ENCODE measurements at places on chromosomes 3 and 15.
A peak's percentile ranks its signal among the peaks of the same experiment; 100 is the strongest.

DNA sequence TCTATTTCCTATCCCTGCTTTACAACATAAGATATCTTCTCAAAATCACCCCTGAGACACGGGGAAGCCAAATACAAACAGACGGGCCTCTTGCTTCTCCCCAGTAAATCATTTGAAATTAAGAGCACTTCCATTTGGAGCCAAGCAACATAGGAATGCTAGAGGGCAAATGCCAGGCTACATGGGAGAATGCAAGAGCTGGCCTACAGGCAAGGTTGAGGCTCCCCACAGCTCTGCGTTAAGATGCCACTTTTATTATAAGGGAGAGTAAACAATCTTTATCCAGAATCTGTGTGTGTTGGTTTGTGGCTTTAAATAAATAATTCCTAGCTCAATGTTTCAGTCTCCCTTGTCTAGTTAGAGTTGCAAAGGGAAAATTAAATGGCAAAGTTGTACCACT lies 305.1 kb upstream of the KCNH8 start:
- DNase-seq = no peak

- no peak for DNase-seq
Observed at GRCh38 chr3:52230889-52231499, 5.5 kb upstream of the TLR9 start.

- no peak for DNase-seq
Observed at GRCh38 chr15:69592954-69593353, 140.3 kb downstream of the RPLP1 start.

DNA sequence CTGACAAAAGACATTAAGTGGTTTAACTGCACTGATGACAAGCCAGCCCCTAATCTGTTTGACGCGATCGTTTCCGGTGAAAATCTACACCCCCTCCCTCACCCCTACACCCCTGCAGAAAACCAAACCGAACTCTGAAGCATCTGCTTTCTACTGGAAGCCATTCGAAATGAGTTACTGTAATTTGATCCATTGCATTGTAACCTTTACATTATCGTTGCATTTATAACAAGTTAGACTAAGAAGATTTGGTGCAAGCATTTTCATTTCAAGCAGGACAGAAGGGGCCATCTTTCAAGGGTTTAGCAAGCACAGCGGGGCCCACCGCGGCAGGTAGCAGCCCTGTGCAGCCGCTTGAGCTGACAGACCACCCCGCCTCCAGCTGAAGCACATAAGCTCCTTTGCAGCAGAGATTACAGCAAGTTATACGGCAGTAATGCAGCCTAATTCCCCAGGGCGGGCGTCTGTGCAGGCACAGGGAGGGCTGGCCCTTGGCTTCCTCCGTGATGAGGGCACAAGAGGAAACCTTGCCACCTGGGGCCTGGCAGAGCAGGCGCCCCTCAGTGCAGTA lies 79.3 kb downstream of the CHSY1 start:
- DNase-seq = no peak

DNA sequence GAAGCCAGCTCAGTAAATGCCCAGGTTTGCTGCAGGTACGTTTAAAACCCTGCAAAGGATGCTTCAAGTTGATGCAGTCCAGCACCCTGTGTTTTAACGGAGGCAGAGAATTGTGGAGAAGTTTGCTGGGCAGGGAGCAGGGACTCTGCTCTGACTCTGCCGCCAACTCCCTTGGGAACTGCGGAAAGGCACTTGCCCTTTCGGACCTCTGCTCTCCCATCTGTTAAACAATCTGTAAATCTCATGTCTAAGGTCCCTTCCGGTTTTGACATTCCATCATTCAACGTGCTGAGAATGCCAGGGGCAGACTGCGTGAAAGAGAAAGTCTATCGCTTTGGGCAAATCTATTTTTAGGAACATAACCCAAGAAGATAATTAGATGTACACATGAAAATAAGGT lies 184.5 kb downstream of the OPA1 start:
- DNase-seq = no peak

DNA sequence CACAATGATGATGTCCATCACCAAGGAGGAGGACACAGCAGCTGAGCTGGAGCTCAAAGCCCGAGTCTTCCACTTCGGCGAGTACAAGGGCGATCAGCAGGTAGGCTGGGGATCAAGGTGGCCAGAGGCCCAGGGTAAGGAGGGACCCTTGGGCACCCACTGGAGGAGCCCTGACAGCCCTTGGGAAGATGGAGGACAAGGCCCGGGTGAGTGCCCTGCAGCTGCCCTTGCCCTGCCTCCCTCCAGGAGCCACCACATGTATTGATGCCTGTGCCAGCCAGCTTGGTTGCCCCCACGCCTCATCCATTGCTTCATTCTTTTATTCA lies 38.4 kb downstream of the CFAP100 start:
- no peak for DNase-seq

DNA sequence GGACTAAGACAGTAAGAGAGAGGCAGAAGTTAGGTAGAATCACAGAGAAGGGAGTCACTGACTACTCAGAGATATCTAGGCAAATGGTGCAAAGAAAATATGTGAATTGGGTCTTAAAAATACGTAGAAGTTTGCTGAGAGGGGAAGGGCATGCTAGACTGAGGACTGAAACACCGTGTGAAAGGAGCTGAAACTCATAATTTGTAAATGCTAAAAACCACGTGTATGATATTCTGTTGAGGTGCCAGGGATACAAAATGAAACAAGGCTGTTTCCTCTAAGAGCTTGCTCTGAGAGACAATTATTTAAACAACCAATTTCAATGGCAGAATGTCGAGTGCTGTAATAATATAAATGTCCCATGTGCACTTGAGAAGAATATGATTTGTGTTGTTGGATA lies 47.2 kb downstream of the NCK1 start:
- DNase-seq = no peak

DNA sequence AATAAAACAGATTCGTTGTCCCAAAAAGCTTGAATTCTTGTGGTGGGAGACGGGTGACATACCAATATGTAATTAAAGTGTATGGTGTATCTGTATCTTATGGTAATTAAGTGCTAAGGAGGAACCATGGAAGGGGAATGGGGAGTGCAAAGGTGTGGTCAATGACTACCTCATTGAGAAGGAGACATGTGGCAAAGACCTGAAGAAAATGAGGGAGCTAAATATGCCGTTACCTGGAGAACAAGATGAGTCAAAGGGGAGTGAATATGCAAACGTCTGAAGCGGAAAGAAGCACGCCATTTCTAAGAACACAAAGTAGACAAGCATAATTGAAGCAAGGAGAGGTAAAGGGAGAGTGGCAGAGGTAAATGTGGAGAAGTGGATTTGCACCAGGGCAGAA lies 115.7 kb downstream of the SI start:
- DNase-seq = no peak

GRCh38 chr3:119240591-119241434 lies at the start of gene B4GALT4:
Gene B4GALT4 (minus strand): TSS chr3:119240878. CDS start chr3:119230099, 10,779 bp downstream.
- no peak for DNase-seq

DNA sequence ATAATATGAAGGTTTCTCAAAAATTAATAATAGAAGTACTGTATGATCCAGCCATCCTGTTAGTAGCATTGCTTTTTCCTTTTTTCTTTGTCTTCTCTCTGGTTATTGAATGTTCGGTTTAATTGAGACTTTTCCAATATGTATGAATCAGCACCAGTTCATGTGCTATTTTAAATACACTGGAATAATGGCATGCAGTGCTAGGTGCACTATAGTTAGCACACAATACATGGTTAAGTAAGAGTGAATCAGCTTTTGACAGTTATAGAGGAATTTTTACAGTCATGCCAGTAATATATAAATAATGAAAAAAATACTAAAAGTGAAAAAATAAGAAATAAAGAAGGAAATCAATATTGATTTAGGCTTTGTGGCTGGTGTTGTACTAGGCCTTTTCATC lies 113.8 kb upstream of the STRIT1 start:
- no peak for DNase-seq

GRCh38 chr3:32821686-32822296 lies 4.0 kb downstream of the TRIM71 start:
- no peak for DNase-seq

DNA sequence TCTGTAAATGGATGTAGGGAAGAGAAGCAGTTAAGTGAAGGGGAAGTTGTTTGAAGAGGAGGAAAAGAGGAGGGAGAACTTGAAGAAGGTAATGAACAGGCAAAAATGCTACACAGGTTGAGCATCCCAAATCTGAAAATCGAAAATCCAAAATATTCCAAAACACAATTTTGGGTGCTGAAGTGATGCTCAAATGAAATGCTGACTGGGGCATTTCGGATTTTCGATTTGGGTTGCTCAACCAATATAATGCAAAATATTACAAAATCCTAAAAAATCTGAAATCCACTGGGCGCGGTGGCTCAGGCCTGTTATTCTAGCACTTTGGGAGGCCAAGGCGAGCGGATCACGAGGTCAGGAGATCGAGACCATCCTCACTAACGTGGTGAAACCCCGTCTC lies 61.9 kb upstream of the CDAN1 start:
- DNase-seq = no peak

- no peak for DNase-seq
Observed at GRCh38 chr3:100274361-100274760, 13.6 kb downstream of the TBC1D23 start.

- no peak for DNase-seq
Observed at GRCh38 chr3:184443831-184444230, 64.0 kb downstream of the CHRD start.

DNA sequence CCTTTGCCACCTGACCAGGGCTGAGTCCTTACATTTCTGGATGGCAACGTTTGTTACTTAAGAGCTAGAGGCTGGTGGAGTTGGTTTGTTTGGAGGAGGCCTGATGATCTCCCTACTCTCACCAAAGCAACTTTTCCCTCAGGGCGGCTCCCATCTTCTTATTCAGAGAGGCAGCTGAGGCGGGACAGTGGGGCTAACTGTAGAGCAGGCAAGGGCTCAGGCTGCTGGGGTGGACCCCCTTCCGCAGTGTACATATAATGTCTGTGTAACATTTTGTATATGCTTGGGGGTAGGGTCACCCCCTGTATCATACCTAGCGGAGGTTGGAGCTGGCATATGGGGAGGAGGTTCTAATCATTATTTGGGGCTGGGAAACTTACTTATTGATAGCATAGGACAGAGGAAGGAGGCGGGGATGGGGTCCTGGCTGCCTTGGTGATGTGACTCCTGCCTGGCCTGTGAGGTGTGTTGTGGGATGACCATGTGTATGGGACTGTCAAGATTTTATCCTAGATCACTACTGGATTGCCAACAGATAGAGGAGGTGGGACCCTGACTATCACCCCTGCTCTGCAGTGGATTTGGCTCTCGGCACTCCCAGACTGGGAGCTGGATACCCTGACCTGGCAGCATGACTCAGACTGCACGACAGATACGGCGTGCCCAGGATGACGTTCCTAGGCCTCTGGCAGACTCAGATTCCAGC lies 52.5 kb upstream of the UBE2Q2 start:
- no peak for DNase-seq

GRCh38 chr3:184234671-184235380 lies 5.4 kb downstream of the VWA5B2 start:
- no peak for DNase-seq

DNA sequence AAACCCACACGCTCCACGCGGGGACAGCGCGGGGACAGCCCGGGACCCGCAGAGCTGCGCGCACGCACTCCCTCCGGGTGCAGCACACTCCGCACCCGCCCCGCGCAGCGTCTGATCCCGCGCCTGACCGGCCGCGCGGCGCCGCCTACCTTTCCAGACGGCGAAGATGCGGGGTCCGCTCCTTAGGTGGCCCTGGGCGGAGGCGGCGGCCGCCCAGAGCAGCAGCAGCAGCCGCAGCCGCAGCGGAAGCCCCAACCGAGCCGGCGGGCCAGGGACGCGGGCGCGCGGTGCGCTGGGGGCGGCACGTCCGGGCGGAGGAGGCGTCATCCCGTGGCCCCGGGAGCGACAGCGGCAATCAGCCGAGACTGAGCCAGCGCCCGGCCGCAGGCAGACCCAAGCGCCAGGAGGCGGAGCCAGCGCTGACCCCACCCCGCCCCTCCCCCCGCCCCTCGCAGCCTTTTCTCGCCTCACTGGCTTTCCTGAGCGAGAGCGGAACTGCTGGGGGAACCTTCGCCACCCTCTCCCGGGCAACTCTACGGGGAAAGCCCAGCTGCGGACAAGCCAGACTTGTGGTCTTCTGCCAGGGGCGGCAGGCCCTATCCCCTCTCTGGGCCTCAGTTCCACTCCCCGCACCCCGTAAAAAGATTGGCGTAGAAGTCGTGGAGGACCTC lies at the start of gene SEMA7A:
SEMA7A (minus strand) TSS at position 367 of the 671 bp plus-strand sequence; CDS start at position 327, 40 bp downstream.
- DNase-seq = peak; percentile 50

DNA sequence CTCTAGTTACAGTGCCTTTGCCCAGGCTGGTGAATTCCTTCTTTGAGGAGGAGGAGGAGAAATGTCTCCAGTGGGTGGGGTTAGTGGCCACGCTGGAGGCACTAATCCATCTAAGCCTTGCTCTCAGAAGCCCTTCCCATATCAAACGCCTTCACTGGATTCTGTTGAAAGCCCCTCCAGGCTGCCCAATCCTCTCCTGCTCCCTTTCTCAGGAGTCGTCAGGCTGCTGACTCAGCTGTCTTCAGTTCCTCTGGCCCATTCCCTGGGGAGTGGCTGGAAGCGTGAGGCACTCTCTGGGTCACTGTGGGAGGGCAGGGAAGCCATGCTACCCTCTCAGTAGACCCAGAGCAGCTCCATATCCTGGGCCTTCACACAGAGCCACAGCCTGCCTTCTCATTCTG lies 2.7 kb downstream of the AP2M1 start:
- DNase-seq = no peak

- peak; percentile 51 for DNase-seq
Observed at GRCh38 chr3:184354121-184354728, 7.2 kb downstream of the CLCN2 start.

- DNase-seq = no peak
Observed at GRCh38 chr3:133490468-133491351, 82.8 kb upstream of the CDV3 start.

DNA sequence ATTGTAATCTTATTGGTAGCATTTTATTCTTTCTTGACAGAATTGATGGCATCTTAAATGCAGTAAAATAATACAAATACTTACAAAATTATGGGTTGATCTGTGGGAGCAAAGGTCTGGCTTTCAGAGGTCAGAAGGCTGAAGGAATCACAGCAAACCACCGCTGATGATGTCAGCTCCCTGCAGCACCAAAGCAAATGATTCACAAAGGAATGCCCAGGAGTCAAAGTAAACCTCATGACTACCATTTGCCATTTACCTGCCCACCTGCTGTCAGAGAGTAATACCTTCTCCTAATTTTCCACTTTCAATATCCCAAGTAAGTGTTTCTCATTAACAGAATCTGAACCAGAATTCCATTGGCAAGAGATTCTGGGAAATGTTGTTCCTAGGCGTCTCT lies 46.1 kb downstream of the CPA3 start:
- no peak for DNase-seq

GRCh38 chr3:46191730-46192129 lies 16.4 kb downstream of the CCR1 start:
- no peak for DNase-seq

GRCh38 chr3:73848173-73848906 lies 223.6 kb upstream of the PDZRN3 start:
- no peak for DNase-seq

All from stimulated activated CD8-positive, alpha-beta memory T cell treated with anti-CD3 and anti-CD28 coated beads, Interleukin-4, amount 100 ng/mL, for 1 hour (primary cell).